ENCODE measurements at places on chromosomes 5 and 9.

GRCh38 chr9:69806627-69807026 lies 14.0 kb upstream of the CFAP95 start:
- DNase-seq: no peak

GRCh38 chr9:8206720-8207119 lies 407.1 kb upstream of the DMAC1 start:
- no peak for DNase-seq

- no peak for DNase-seq
These were observed 29.8 kb downstream of the MRRF start for GRCh38 chr9:122294531-122294930.

DNA sequence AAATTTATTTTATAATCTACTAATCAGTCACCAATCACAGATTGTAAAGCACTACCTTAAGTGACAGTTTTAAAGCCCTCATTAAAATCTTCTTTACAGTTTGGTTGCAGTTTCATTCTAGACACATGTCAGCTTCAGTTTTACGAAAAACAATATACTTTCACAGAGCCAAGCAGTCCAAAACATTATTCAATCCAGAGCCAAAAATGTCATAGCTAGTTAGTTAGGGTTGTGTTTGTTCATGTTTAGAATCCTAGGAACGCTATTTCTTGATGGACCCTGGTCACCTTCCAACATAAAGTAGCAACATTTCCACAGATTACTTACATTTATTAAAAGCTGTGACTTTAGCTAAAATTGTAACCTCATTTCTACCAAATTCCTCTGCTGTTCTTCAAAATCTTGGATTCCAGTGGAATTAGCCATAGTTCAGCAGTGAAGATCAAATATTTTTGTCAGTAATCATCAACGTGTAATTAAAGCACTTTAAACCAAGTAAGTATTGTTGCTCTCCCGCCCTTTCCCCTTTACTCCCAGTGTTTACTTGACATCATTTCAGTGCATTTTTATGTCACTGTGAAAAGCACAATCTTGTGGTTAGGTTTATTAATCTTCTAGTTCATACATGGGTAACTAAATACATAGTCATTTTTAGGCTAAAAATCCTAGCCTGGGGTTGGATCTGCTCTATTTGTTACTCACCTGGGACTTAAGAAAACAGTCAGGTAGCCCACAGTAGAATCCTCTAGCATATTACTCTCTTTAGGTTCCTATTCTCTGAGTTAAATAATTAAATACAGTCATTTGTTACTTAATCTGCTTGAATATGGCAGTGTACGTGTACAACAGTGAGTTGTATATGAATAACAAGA lies 74.3 kb downstream of the NIPBL start:
- no peak for DNase-seq

- DNase-seq: no peak
These were observed 116.9 kb upstream of the OTULINL start for GRCh38 chr5:14464671-14465070.

DNA sequence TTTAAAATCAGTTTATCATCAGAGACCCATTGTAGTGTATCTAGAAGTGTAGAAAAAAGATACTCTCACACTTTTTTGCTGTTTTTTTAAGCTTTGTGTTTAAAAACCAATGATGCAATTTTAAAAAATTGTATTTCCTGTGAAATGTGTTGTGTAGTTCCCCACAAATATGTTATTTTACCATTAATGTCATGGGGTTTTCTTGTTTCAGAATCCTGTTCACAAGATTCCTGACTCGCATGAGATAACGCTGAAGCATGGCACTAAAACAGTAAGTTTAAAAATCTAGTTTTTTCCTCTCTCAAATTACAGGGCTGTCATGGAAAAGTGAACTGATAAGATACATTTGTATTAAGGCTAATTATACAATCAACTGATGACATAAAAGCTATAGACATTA lies 58.6 kb downstream of the WDR70 start:
- DNase-seq: no peak

DNA sequence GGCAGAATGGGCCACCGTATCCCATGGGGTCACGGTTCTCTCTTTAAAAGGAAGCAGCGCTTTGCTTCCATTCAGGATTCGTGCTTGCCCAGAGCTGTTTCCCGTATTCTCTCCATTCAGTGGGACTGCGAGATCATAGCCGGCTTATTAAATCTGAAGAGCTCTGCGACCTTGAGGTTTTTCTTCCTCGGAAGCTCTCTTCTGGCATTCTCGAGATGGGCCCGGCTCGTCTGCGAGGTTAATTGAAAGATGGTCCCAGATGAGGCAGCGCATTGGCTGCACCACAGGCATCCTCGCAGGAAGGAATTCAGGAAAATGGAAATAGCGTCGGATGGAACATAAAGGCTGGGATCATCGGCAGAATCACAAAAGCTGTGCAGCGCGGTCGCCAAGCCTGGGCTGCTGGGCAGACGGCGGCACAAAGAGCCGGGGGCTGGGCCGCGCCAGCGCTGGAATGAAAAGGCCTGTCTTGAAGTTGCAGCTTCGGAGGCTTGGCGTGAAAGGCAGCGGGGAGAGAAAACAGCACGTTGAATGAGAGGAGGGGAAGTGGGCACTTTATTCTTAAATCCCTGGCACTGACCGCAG lies 236.2 kb downstream of the IRX2 start:
- no peak for DNase-seq

All from cortex of kidney (tissue), 1 donor.